CD8-positive, alpha-beta memory T cell (primary cell): ENCODE measurements at places on chromosomes 3 and 15. TPM values are rescaled to one million over a fixed set of nuclear protein-coding genes. Genes with fewer than 3 reads are reported as not detected.

Gene SLC2A2
- not detected for total RNA-seq

Gene MORC1
- total RNA-seq, result not detected

Gene CIP2A
- 42.6 TPM for total RNA-seq

Gene ZDHHC23
- 4.3 TPM for total RNA-seq

Gene SNX22
- total RNA-seq, result 0.40 TPM

Gene ARL13B
- 18.0 TPM for total RNA-seq

Gene CPB1
- total RNA-seq, result not detected

Gene PROS1
- total RNA-seq, result 0.40 TPM

Gene ACTC1
- total RNA-seq, result not detected

Gene TRH
- total RNA-seq, result not detected

Gene NR1I2
- 0.35 TPM for total RNA-seq

Gene MITF
- total RNA-seq, result 0.38 TPM

Gene FSIP1
- 0.38 TPM for total RNA-seq

Gene MAGEF1
- total RNA-seq, result 25.0 TPM

Gene IGF2BP2
- total RNA-seq, result 0.42 TPM

Gene KLHL24
- 16.9 TPM for total RNA-seq

Gene CLDN1
- total RNA-seq, result 0.09 TPM

Gene CCDC39
- total RNA-seq, result not detected

Gene CRYGS
- 3.0 TPM for total RNA-seq

Gene COL6A5
- not detected for total RNA-seq

Gene SUCNR1
- not detected for total RNA-seq

Gene ROBO2
- total RNA-seq, result not detected

Gene LRTM1
- total RNA-seq, result not detected

Gene NRG4
- not detected for total RNA-seq

Gene ATP2B2
- total RNA-seq, result not detected

Gene RUBCN
- 45.9 TPM for total RNA-seq

Gene CLPX
- 65.6 TPM for total RNA-seq

Gene MYRIP
- total RNA-seq, result not detected

Gene EMC7
- 78.9 TPM for total RNA-seq

Gene PPARG
- total RNA-seq, result 0.74 TPM

Gene EIF4A2
- 564 TPM for total RNA-seq

Gene GOLGA6L10
- total RNA-seq, result 1.7 TPM

Gene PLCB2
- total RNA-seq, result 57.7 TPM

Gene GOLGA8S
- not detected for total RNA-seq

Gene GATM
- total RNA-seq, result 1.9 TPM

Gene PLSCR5
- total RNA-seq, result not detected

Gene IL5RA
- 0.70 TPM for total RNA-seq

Gene LRRK1
- 0.31 TPM for total RNA-seq

Gene SCG3
- not detected for total RNA-seq

Gene RNF13
- 33.6 TPM for total RNA-seq

Gene FGF12
- not detected for total RNA-seq

Gene FNDC3B
- 18.6 TPM for total RNA-seq

Gene LIPC
- total RNA-seq, result 0.28 TPM

Gene AMT
- 1.3 TPM for total RNA-seq

Gene CKMT1B
- not detected for total RNA-seq

Gene CYP11A1
- total RNA-seq, result not detected

Gene CD200
- 18.3 TPM for total RNA-seq

Gene DUOX1
- not detected for total RNA-seq

Gene PPP1R14D
- not detected for total RNA-seq
